ENCODE measurements at places on chromosomes 4 and X.

GRCh38 chr4:84971319-84971932 lies 4.9 kb upstream of the WDFY3 start:
- DNase-seq: no peak

DNA sequence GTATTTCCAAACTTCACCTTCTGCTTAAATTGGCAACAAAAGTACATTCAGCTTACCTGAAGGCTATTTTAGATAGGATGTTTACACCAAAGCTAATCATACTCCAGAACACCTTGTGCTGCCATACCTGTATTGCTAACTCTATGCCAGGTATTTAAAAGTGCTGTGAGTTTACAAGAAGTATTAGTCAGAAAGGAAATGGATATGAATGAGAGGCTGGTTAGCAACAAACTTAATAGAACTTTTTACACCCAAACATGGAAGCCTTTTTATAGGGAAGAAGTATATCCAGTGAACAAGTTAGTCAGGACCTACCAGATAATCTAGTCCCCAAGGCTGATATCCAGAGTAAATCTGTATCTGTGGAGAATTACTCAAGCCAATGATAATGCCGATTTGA lies 131.2 kb upstream of the SPRY1 start:
- no peak for DNase-seq

GRCh38 chrX:24672701-24673190 lies 21.0 kb upstream of the POLA1 start:
- no peak for DNase-seq

DNA sequence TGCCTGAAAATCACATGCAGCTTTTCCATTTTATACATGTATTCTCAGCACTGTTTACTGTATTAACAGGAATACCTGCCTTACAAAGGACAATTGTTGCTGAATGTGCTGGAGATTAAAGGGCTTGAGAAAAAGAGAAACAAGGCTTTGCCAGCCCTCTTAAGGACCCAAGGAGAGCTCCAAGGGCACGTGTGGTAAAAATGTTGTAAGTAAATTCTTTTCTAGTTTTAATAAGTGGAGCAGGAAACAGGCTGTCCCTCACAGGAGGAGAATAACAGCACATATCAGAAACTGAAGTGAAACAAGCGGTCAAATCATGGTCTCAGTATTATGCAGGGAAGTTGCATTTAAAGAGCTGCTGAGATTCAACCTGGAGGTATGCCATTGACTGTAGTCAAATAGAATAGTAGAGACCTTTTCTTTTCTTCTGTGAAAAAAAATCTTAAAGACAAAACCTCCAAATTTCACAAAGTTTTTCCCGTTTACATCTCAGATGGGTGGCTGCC lies 18.5 kb downstream of the IGFBP7 start:
- no peak for DNase-seq

- DNase-seq: no peak
Observed at GRCh38 chrX:115693476-115693875, 132.5 kb downstream of the PLS3 start.

DNA sequence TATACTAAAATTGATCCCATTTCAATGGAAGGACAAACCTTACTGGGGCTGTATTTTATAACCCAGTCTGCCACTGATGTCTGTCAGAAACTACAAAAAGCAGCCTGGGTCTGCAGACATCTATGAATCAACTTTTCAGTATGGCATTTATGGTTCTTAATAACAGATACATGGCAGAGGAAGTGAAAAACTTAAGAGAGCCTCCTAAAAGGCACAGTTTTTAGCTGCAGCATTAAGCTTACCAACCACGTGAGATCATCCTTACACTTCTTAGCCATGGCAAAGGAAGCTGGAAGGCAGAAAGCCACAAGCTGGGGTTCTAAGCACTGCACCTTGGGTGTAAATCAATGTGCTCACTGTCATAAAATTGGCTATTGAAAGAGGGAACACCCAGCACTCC lies 16.6 kb upstream of the UGT2B17 start:
- DNase-seq: no peak

DNA sequence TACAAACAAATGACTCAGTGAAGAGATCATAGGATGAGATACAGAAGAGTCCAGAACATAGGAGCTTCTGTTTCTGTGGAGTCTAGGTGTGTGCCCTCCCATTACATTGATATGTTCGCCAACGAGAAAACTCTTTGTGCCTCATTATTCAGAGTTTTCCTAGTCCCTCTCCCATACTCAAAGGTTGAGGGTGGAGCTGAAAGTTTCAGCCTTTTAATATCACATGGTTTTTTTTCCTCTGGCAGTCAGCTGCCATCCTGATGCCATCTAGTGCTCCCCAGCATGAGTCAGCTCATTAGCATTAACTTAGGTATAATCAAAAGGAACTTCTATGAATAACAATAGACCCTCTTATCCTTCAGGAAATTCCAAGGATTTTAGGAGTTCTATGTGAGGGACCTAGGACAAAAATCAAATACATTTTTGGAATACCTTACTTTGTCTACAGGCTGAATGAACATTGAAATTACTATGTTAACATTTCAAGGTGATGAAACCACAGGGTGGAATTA lies 559.6 kb upstream of the AMOT start:
- DNase-seq: no peak

DNA sequence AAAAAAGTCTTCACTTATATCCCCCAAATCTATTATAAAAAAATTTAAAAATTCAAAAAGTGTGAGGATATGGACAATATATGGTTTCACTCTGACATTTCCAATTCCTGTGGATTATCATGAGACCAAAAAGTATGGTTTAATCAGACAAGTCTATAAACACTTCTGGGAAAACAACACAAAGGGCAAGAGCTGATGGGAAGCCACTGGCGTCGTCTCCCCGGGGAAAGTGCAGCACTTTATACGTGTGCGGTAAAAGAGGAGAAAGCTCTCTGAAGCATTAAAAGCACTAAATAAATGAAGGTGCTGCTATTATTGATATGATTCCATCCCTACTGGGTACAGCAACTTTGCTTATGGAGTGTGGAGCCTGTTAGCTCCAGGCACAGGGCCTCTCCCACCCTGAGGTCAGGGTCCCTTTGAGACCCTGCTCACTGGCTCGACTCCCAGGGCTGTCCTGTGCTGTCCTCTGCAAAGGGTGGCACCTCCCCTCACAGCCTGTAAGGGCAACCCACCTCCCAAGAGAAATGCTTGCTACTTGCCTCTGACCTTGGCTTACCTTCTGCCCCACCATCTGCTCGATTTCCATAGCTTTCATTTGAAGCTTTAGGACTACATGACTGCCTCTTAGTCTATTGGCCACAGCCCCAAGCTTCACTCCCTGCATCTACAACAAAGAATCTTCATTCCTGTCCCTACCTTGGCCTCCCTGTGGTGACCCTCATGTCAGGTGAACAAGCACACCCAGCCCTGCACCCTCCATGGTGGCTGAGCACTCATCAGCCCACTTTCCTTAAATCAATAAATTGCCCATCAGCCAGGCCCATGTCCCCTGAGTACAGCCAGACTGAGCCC lies 248.6 kb downstream of the HNRNPD start:
- DNase-seq: no peak
